ENCODE measurements at places on chromosomes 5 and 9. TPM values are rescaled to one million over a fixed set of nuclear protein-coding genes. Genes with fewer than 3 reads are reported as not detected.

The GCNT4 gene
- 0.20 TPM for total RNA-seq

DNA sequence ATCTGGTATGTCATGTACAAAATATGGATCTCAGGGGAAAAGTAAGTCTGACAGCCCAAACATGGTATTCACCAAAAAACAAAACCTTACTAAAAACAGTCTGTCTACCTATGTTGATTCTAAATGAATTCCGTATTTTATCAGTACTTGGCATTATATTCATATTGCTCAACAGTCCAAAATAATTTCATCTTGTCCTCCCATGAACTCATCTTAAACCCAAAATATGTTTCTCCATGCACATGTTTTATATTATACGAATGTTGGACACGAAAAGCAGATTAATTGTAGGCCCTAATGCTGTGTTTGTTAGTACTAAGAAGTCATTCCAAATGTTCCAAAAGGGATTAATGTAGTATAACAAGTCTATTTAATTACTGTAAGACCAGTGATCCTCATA lies 20.1 kb downstream of the NFIB start:
- DNase-seq, result no peak

DNA sequence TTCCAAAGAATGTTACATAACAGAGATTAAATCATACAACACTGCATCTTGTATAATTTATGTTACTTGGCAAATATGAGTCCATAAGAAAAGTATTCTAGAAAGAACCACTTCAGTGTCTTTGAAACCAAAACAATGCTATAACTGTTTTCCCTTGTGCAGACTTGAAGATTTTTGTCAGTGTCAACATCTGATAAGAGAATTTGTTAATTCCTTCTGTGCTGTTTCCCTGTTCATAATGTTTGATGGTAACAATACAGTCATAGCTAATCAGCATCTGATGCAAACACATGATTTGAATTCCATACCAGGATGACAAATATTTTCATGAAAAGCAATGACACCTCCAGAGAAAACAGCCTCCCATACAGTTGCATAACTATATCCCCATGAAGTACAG lies 306.8 kb downstream of the SEMA5A start:
- no peak for DNase-seq

GRCh38 chr9:135989722-135990467 lies 28.7 kb upstream of the UBAC1 start:
- DNase-seq, result no peak

GRCh38 chr5:120610145-120610544 lies 146.0 kb downstream of the PRR16 start:
- no peak for DNase-seq

DNA sequence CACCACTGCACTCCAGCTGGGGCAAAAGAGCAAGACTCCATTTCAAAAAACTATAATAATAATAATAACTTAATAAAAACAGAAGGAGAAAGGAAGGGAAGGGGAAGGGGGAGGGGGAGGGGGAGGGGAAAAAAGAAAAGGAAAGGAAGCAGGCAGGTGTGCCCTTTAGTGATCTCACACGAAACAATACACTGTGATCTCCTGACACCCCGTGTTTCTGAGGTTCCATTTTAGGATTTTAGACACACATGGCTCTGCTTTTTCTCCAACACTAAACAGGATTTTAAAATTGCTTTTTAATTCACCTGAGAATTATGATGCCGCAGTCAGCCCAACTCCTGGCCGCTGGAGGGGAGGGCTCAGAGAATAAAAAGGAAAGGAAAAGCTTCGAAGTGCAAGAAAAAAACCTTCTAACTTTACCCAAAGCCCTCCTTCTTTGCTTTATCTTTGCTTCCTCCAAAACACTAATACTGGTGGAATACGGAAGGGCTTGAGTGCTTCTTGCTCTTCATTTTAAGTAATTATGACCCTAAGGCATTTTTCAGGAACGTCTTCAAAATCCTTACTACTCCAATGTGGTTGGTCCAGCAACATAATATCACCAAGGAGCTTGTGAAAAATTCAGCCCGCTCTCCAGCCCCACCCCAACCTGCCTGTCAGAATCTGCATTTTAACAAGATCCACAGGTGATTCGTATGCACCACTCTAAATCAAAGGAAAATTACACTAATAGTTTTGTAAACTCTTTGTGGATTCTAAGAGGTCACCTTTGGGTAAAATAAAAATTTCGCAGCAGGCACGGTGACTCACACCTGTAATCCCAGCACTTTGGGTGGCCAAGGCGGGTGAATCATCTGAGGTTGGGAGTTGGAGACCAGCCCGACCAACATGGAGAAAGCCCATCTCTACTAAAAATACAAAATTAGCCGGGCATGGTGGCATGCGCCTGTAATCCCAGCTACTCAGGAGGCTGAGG lies 66.0 kb downstream of the MYO10 start:
- no peak for DNase-seq

GRCh38 chr5:138573949-138574670 lies 1.1 kb downstream of the HSPA9 start:
- DNase-seq, result no peak

DNA sequence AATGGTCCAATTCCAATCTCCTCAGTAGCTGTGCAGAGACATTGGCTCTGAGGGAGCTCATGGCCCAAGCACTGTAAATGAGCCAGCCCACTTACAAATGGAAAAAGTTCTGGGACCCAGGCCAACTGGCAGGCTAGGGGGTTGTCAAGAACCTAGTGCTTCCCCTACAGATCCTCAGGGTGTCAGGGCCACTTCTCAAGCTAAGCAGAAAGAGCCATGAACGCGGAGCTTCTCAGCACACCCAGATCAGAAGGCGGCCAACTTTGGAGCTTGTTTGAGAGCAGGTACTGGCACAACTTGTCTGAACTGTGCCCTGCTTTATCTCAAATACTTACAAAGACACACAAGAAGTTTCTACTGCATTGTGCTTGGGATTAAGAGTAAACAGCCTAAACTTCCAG lies 17.5 kb downstream of the TLE1 start:
- peak; percentile 90 for DNase-seq

DNA sequence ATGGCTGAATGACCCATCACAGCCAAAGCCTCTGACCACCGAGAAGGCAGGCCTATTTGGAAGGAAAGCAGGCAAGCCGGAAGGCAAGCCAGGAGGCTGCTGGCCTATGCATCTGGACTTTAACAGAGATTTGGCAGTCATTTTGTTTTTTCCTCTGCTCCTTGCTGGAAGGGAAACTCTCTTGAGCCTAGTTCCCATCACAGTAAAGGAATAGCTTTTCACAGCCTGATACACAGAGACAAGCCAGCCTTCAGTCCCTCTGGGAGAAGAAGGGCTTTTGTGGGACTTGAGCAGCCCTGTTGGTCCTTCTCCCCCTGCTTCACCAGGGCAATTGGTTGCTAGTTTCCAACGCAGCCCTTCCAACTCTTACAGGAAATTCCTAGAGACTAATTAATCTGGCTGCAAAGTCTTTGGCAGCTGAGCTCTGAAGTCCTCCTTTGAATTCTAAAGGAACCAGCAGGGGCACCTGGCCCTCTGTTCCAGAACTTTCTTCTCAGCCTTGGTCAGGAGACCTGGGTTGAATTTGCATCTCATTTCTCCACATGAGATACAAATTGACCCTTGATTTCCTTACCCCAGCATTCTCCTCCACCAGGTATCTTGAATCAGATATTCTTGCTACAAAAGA lies 157.3 kb upstream of the EPB41L4A start:
- DNase-seq, result no peak

Data from right atrium auricular region (tissue), 2 donors.